Activated T-cell treated with anti-CD3 and anti-CD28 coated beads for 4 hours (primary cell): ENCODE measurements at places on chromosomes 1 and 21.

DNA sequence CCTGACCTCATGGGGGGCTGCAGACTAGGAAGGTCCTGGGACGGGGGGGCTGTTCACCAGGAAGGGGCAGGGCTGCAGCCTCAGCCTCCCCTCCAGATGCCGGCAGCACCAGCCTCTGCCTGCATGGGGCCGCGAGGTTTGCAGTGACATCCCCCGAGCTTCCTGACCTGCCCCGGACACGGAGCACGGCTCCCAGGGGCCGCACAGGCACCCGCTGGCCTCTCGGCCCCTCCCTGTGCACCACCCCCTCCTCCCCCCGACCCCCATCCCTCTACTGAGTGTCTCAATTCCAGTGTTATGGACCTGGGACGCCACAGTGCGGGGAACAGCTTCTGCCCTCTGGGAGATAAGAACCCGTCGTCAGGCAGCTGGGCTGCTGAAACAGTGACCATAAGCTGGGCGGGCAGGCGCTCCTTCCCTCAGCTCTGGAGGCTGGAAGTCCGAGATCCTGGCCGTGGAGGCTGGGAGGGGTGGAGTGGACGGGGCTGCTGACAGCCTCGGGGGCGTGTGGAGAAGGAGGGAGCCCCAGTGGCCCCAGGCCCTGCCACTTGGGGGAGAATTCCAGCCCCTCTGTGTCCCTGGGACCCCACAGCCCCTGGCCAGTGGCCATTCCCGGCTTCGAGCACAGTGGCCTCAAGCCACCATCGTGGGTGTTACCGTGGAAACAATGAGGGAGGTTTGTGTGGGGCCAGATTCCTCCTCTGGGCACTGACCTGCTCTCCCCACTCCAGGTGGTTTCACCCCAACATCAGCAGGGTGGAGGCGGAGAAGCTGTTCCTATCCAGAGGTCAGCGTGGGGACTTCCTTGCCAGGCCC, 11.6 kb downstream of the RNF223 start:
- DNase-seq = no peak

GRCh38 chr1:236377832-236378535, 16.1 kb upstream of the EDARADD start:
- DNase-seq = no peak

DNA sequence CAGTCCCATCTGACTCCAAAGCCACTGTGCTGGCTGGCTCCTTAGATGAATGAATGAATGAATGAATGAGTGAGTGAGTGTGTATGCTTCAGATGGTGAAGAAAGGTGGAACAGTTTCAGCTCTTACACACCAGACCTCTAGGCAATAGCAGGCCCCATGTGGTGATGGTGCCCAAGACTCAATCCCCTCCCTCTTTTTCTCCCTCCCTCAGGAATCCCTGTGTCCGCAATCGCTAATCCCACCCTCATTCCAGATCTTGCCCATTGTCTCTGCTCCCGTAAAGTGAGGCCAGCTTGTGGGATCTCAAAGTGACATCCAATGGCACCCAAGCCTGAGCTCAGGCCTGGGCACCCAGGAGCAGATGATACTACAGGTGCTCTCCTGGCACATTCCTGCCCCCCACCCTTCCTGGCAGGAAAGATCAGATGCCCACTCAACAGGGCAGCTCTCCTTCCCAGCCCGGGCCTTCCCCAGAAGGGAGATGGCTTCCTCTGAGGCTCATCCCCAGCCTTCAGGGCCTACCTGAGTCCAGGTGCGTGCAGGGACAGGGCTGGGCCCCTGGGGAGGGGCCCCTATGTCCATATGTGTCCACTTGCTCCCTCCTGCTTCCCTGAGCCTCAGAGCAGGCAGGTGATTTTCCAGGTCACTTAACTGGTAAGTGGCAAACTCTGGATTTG, 106.4 kb downstream of the HMGB4 start:
- no peak for DNase-seq

GRCh38 chr1:119711804-119712341, at the start of gene PHGDH:
Gene PHGDH, plus strand, starts transcription at chr1:119711934. Its CDS starts 89 bp downstream, at chr1:119712023.
- peak; percentile 12 for DNase-seq

GRCh38 chr1:53258216-53258615, 19.9 kb upstream of the MAGOH start:
- no peak for DNase-seq

- DNase-seq = no peak
These were observed 37.1 kb downstream of the DDAH1 start for GRCh38 chr1:85427849-85428248.

DNA sequence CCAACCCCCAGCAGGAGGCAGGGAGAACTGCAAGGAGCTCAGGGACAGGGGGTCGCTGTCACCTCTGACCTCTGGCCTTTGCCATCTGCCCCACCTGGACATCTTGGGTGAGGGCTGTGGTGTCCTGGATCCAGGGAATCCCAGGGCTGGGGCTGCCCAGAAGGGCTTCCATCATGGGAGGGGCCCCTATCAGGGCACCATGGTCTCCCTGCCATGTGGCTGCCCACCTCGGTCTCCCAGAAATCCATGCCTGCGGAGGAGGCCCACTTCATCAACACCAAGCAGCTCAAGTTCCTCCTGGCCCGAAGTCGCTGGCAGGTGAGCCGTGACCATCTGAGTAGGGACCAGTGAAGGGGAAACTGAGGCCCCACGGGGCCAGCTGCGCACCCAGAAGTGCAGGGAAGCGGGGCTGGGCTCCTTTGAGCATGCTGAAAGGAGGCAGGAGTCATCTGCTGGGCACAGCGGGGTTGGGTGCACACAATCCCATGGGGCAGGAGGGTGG, 36.1 kb downstream of the TRIM11 start:
- DNase-seq = no peak

DNA sequence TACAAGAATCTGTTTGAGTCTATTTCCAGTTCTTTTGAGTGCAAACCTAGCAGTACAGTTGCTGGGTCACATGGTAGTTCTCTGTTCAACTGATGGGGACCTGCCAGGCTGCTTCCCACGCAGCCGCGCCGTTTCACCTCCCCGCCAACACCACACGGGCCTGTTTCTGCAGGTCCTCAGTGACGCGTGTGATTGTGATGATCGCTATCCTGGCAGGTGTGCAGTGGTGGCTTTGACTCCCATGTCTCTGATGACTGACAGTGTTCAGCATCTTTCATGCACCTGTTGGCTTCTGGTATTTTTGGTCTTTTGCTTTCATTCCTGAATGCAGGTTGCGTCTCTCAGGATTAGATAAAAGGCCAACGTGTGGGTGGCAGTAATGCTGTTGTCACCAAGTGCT, 41.6 kb downstream of the FAAP20 start:
- DNase-seq = no peak

- DNase-seq = no peak
These were observed 55.3 kb downstream of the APP start for GRCh38 chr21:26115305-26115704.

GRCh38 chr1:152539901-152540300, 25.6 kb downstream of the CRCT1 start:
- no peak for DNase-seq
